ENCODE measurements at places on chromosomes 11 and 22.

GRCh38 chr11:16611401-16611921 is 127.0 kb upstream of the C11orf58 start:
- DNase-seq = no peak

DNA sequence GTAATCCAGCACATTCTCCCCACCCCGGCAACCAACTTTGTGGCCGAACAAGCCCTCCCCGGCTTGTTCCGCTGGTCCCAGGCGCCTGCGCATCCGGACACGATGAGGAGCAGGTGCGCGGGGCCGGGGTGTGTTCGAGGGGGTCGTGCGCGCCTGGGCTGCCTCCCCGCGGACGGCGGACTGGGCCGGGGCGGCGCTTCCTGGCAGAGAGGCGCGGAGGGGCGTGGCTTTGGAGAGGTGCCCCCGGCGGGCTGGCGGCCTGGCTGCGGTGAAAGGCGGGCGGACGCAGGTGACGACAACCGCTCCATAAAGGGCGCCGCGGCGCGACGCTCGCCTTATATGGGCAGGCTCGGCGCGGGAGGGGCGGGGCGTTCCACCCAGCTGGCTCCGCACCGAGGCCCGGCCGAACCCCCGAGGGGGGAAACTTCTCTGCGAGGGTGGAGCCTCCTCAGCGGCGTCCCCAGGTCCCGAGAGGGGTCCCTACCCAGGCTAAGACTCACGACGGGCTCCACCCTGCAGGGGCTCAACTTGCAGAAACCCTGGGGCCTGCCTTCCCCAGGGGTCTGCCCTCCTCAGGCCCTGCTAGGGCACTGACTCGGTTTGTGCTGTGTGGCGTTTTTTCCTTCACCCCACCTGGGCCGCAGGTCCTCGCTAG is 26.4 kb downstream of the TXN2 start:
- DNase-seq = peak; percentile 97

GRCh38 chr22:21755851-21756284 is 20.3 kb upstream of the YPEL1 start:
- no peak for DNase-seq

DNA sequence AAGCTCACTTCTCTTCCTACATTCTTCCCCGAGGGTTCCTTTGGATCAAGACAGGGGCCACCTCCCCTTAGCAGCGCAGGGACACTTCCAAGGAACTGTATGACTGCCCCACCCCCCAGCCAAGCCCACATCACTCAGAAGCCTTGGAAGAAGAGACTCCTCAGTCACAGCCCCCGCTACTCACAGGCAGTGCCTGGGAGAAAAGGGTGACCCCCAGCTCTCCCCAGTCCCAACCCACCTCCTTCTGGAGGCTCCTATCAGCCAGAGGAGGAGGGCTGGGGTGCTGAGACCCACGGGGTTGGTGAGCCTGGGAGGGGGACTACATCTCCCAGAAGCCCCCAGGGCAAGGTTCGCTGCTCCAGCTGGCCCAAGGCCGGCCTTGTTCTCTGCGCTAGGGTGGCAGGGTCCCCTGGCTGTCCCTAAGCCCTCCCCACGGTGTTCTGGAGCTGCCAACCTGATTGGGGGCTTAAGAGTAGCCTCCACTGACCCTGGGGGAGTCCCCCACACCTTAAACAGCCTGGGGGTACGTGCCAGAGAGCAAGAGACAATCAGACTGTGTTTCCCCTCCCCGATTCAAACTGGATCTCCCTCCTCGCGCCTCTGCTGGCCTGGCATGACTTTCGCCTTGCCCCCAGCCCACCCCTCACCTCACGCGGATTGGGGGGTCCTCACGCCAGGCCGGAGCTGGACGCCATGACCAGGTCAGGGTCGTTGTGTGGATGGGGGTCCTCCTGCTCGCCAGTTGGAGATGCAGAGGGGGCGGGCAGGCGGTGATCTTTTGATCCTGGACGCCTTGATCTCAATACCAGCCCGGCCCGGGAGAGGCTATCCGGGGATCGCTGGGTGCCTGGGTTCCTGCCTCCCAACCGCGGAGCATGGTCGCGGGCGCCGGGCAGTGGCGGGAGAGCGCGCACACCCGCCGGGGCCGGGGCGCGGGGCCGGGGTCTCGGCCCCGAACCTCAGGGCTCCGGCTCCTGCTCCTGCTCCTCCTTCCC is 838 bp downstream of the BCL9L start:
- peak; percentile 50 for DNase-seq

DNA sequence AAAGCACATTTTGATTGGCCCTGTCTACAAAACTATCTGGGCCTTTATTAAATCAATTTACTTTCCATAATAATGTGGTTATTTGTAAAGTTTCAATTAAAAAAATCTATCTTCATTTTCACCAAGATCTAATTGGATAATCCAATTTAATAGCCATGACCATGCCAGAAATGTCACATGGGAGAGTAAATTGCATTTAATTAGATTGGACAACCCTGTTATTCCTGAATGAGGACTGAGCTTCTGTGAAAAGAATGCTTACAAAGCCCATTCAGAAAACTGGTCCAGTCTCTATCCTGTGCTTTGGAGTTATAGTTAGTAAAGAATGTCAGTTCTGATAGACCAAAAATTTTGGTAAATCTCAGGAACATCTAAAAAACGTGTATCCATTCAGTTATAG is 541.9 kb upstream of the ANO5 start:
- no peak for DNase-seq

- DNase-seq = no peak
Observed at GRCh38 chr11:96736601-96737000, 346.8 kb downstream of the JRKL start.

- DNase-seq = no peak
Observed at GRCh38 chr11:119085437-119085847, 761 bp downstream of the HMBS start.

- DNase-seq = no peak
Observed at GRCh38 chr11:74418509-74418895, 20.3 kb upstream of the PGM2L1 start.

DNA sequence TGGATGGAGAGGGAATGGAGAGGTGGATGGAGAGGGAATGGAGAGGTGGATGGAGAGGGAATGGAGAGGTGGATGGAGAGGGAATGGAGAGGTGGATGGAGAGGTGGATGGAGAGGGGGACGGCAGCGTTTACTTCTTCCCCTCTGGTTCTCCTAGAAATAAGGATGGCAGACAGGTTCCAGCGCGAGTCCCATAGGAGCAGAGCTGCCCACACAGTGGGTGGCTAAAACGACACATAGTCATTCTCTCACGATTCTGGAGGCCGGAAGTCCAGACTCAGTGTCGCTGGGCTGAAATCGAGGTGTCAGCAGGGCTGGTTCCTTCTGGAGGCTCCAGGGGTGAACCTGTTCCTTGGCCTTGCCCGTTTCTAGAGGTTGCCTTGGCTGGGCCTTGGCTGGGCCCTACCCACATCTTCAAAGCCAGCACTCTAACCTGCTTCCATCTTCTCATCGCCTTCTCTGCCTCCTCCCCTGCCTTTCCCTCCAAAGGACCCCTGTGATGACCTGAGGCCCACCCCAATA is 12.7 kb upstream of the CTSD start:
- DNase-seq = no peak

DNA sequence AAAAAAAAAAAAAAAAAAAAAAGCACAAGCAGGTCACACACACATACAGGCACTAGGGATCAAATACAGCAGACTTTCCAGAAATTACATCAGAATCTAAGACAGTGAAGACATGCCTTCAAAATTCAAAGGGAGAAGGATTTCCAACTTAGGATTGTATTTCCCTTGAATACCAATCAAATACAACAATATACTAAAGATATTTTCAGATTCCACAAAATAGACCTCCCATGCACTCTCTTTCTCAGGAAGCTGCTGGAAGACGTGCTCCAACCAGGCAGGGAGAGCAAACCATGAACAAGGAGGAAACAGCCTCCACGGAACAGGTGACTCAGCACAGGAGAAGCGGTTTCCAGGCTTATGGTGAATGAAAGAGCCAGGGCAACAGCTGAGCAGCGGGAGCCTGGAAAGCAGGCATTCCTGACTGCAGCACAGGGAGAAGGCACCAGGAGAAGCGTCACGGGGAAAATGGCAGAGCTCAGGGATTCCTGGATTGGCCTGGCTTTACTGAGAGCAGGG is 32.0 kb downstream of the TMEM184B start:
- DNase-seq = no peak

GRCh38 chr11:15927864-15928217 is 428.5 kb downstream of the SOX6 start:
- no peak for DNase-seq

- DNase-seq = no peak
Observed at GRCh38 chr22:35686298-35686697, 31.4 kb upstream of the APOL5 start.

DNA sequence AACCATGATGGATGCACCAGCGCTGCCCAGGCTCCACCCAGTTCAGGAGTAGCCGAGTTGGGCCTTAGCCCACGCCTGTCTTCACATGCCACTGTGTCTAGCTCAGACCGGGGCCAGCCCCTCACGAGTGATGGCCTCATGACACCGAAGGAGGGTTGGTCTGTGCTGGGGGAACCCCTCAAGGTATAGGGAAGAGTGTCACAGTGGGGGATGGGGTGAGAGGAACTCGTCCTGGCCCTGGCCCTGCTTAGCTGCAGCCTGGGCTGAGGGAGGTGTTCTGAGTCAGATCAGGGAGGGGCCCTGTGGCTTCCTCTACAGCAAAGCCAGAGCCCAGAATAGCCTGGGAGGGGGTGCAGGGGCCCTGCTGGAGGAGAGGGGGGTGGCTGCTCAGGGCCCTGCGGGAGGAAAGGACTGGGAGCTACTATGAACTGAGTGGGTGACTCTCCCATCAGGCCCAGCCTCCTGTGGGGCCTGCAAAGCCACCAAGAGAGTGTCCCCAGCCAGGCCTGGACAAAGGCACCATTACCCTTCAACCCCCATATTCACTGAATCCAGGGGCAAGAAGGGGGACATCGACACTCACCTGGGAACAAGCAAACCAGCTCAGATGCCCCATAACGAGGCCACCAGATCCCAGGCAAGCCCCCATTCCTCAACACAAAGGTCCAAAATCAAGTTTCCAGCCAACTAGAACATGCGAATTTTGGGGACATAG is 41.2 kb downstream of the IGLL5 start:
- peak; percentile 15 for DNase-seq

DNA sequence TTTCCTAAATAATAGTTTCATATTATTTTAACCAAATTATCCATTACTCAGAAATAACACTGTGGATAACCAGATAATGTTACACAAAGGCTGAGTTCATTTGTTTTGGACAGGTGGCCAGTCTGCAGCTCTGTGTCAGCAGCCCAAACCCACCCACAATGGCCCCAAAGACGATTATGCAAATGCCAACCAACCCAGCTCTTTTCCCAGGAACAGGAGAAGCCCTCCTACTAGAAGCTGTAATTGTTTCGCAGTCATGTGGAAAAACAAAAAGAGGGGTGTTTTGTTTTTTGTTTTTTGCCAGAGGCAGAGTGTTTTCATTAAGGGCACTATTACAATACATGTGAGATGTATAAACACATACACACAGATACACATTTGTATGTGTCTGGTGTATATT is 102.1 kb downstream of the FCHSD2 start:
- no peak for DNase-seq

- no peak for DNase-seq
Observed at GRCh38 chr11:60767388-60767811, 10.7 kb downstream of the MS4A15 start.

DNA sequence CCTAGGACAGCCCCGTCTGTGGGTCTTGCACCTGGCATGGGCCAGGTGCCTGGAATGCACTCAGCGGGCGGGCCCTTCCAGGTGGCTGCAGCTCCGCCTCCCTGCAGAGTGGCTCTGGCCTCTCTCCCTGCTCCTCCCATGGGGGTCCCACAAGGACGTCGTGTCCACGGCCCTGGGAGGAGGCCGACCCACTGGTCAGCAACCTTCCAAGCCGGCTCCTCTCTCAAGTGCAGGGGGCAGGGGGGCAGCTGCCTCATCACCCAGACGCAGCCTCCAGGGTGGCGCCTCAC is 41.9 kb downstream of the CERK start:
- DNase-seq = no peak

DNA sequence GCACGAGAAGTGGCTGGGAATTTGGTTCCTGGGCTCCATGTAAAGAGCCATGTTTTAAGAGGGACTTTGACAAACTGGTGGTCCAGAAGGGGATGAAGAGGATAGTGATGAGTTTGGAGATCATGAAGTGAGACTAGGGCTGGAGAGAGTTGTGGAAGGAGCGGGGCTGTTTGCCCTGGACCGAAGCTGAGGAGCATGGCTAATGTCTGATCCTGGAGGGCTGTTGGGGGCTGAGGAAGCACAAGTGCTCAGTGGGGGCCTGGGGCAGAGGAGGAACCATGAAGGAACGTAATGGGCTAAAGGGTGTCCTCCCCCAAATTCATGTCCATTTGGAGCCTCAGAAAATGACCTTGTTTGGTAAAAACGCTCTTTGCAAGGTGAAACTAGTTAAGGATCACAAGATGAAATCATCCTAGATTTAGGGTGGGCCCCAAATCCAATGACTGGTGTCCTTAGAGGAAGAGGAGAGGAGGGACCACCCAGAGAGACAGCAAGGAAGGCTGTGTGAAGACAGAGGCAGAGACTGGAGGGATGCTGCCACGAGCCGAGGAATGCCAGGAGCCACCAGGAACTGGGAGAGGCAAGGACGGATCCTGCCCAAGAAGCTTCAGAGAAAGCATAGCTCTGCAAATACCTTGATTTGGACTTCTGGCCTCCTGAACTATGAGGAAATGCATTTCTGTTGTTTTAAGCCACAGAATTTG is 107.3 kb upstream of the LMO1 start:
- no peak for DNase-seq

DNA sequence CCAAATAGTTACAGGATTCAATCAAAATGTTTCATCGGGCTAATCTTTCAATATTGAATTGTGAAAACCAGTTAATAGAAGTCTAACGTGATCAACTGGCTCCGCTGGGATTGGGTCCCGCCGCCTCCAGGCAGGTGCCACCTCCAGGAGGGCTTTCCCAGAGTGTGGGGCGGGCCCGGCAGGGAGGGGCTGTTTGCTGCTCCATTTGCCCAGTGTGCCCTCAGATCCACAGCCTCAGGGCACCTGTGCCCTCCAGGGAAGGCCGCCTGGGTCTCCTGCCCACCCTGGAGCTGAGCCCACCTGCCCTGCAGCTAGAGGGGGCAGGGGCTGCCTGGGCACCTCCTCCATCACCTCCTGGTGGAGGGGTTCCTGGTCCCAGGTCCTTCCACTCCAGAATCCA is 17.9 kb downstream of the BRSK2 start:
- DNase-seq = no peak

DNA sequence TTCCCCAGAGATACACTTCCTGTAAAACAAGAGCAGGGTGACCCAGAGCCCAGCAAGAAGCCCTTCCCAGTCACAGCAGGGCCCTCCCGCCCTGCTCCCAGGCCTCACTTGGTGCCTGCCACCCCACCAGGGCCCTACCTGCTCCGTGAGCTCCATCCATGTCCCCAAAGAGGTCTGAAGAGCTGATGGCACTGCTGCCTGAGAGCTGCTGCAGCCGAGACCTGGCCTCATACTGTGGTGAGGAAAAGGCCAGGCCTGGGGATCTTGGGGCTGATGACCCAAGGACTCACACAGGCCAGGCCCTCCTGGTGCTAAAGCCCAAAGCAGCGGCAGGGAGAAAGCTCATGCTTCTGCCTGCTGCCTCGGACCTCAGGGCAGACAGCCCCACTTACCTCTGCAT is 10.3 kb downstream of the ARFGAP2 start:
- DNase-seq = no peak

- no peak for DNase-seq
Observed at GRCh38 chr11:127057126-127057525, 56.6 kb upstream of the KIRREL3 start.

Data from CD8-positive, alpha-beta T cell (primary cell).